ENCODE measurements at places on chromosomes 13 and 19. TPM values are rescaled to one million over a fixed set of nuclear protein-coding genes. Genes with fewer than 3 reads are reported as not detected.

Gene NFIC
- total RNA-seq, result 34.2 TPM

Gene ZNF570
- under 0.01 TPM for total RNA-seq

- peak; percentile 8 for DNase-seq
Observed at GRCh38 chr19:32041681-32042292, 303.6 kb upstream of the ZNF507 start.

Gene DPF1
- 0.89 TPM for total RNA-seq

Gene EGLN2
- 264 TPM for total RNA-seq

Gene LILRB5
- total RNA-seq, result 0.08 TPM

Data from HT-29 (cell line).